ENCODE measurements at places on chromosomes 7 and 10. TPM values are rescaled to one million over a fixed set of nuclear protein-coding genes. Genes with fewer than 3 reads are reported as not detected.

Gene SLC26A4
- 0.50 TPM for total RNA-seq

Gene DGKI
- total RNA-seq: 2.1 TPM

Gene TRPV5
- not detected for total RNA-seq

Gene ABCB8
- total RNA-seq: 20.0 TPM

Gene INMT
- 75.8 TPM for total RNA-seq

Gene NFE2L3
- 5.4 TPM for total RNA-seq

Gene PVRIG
- not detected for total RNA-seq

Gene TBX20
- total RNA-seq: not detected

Gene OR2A5
- not detected for total RNA-seq

Gene INTS15
- 9.0 TPM for total RNA-seq

Gene GATA3
- not detected for total RNA-seq

Gene PRRT4
- under 0.01 TPM for total RNA-seq

Gene SMURF1
- total RNA-seq: 13.1 TPM

Gene CC2D2B
- total RNA-seq: 0.33 TPM

Gene C10orf105
- total RNA-seq: under 0.01 TPM

Gene ENKUR
- 0.17 TPM for total RNA-seq

Gene NOS3
- total RNA-seq: 0.50 TPM

Gene FZD8
- 0.77 TPM for total RNA-seq

Gene OPALIN
- not detected for total RNA-seq

Gene PIK3AP1
- 0.17 TPM for total RNA-seq

Gene TSPAN14
- total RNA-seq: 12.1 TPM

Gene SUN3
- not detected for total RNA-seq

Gene ABLIM1
- total RNA-seq: 4.9 TPM

Gene MASTL
- total RNA-seq: 6.4 TPM

Gene DYNC1I1
- 0.17 TPM for total RNA-seq

Gene NKX1-2
- total RNA-seq: not detected
